ENCODE measurements at places on chromosomes 11 and 22.
A peak's percentile ranks its signal among the peaks of the same experiment; 100 is the strongest.

- no peak for DNase-seq
Observed at GRCh38 chr11:72493426-72494108, 59.2 kb upstream of the CLPB start.

GRCh38 chr22:47328550-47329243 is 566.2 kb downstream of the TBC1D22A start:
- peak; percentile 83 for DNase-seq

DNA sequence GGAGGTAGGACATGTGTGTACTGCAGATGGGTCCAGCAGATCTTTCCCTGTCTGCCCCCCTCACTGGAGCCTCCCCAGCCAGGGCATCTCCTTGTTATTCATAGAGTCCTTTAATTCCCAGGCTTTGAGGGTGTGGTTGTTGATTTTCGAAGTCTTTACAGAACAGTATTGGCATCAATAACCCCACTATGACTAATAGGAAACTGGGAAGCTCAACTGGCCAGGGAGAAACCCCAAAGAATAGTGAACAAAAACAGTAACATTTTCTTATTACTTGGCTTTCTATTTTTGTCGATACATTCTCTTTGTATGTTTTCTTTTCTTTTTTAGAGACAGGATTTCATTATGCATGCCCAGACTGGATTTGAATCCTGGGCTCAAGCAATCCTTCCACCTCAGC is 57.9 kb downstream of the NF2 start:
- DNase-seq = no peak

- no peak for DNase-seq
Observed at GRCh38 chr22:31449506-31449905, 40.1 kb downstream of the EIF4ENIF1 start.

DNA sequence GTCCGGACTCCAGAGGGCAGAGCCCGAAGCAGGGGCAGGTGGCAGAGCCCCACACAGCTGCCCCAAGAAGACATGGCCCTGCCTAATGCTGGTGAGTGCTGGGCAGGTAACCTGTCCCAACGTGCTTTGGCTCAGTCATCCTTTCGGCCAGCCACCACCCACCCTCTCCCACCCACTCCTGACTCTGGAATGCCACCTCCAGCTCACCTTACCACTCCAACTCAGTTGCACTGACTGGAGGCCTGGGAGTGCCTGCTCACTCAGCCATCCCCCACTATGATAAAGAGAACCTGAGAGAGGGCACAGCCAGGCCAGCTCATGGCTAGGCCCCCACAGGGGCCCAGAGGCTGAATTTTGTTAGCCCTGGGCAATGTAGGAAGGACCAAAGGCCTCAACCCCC is 53.8 kb upstream of the MPEG1 start:
- DNase-seq = no peak

DNA sequence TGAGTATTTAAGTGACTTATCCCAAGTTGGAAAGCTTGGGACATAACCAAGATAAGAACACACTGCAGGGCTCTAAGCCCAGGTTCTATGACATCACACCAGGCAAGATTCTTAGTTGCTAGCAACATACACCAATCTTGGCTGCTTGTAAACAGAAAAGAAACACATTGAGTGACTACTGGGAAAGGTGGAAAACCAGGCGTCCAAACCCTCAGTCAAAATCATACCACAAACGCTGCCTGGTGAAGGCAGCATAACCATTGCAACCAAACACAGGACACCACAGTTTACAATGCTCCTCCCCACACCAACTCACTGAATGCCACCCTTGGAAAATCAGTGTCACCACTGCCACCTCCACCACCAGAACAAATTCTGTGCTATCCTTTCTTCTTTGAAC is 379.9 kb downstream of the TTC28 start:
- no peak for DNase-seq

DNA sequence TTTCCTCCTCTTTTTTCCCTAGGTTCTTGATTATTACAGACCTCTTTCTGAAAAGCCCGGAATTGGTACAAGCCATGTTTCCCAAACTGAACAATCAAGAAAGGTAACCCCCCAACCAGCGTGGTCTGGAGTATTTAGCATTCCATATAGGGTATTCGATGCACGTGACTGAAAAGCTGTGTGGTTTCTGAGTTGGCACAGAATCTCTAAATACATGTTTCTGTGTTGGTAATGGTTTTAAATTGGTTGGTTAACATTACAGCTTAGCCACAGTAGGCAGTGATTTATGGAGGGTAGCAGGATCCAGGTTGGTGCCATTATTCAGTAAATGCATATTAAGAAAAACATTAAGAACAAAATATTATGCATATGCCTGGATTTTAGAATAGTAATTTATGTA is 46.8 kb downstream of the ATXN10 start:
- DNase-seq = no peak

DNA sequence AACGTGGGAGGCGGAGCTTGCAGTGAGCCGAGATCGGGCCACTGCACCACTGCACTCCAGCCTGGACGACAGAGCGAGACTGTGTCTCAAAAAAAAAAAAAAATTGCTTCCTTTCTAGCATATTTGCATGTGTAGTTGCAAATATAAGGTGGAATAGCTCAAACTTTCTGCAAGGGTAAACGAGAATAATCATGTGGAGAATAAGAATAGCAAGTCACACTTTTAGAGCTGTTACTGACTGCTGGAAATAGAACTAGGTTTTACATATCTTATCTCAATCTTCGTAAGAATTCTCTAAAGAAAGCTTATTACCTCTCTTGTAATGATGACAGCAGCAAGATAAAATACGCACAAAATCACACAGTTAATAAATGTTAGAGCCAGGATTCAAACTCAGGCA is 1.6 kb downstream of the L3MBTL2 start:
- no peak for DNase-seq

DNA sequence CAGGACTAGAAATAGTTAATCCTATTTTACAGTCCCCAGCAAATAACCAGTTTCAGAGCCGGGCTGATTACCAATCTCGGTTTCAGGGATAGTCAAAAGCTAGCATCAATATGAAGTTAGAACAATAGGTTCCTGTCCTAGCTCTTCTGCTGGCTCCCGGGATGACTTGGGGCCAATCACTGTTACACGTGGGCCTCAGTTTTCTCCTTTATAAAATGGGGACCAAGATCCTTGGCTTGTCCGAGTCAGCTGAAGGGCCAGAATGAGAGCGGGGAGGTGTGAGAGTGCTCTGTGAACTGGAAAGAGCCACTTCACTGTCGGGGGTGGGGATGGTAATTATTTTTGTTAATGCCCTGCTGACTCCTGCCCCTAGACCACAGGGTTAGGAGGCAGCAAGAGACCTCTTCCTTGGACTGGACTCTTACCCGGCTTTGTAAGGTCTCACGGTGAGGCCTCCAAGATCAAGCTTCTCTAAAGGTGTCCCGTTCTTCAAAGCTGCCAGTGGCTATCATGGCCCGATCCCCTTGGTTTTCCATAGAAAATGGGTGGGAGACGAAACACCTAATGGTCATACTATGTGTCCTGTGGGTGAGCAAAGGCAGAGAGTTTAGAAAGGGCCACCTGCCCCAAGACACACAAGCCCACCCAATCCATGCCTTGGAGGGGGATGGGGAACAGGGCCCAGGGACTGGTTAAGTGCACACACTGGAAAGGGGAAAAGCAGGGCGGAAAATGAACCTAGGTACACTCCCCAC is 1.4 kb downstream of the UCP2 start:
- DNase-seq = no peak

DNA sequence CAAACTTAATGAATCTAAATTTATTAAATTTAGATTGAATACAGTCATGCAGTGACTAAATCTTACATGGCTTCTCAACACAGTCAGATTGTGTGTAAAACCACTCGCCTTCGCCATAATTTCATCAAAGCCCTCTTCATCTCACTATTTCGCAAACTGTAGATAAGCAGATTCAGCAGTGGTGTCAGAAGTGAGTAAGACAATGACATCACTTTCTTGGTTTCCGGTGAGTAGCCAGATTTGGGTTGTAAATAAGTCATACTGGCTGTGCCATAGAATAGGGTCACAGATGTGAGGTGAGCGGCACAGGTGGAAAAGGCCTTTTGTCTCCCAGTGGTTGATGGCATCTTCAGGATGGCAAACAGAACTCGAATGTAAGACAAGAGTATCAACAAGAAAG is 3.4 kb downstream of the OR10A6 start:
- no peak for DNase-seq

GRCh38 chr11:113638376-113638775 is 67.7 kb downstream of the TMPRSS5 start:
- DNase-seq = no peak

DNA sequence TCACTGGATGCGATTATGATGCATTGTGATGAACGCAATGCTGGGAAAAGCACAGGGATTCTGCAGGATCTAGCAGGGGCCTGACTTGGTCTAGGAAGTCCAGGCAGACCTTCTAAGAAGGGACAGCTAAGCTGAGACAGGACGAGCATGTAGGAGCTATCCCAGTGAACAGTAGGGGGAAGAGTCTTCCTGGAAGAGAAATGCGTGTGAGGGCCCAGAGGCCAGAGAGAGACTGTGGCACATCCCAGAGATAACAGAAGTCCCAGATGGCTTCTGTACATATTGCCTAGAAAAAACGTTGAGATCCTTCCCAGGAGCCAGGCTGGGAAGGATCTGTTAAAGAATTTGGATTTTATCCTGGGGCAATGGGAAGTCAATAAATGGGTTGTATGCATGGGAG is 24.6 kb downstream of the RCN1 start:
- no peak for DNase-seq

DNA sequence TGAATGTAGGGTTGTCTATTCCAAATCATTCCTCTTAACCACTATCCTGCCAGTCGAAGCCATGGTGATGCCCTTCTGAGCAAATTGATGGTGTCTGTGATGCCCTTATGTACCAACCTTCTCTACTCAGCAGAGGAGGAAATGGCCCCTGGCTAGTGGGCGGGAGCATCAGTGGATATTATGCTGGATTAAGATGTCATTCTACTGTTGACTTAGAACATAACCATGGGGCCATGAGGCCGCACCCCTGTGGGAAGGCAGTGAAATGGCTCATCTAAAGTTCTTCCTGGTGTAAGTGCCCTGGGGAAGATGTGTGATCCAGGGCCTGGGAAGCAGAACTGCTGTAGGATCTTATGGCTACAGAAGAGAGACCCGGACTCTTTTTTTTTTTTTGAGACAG is 20.7 kb upstream of the P2RY2 start:
- DNase-seq = no peak

DNA sequence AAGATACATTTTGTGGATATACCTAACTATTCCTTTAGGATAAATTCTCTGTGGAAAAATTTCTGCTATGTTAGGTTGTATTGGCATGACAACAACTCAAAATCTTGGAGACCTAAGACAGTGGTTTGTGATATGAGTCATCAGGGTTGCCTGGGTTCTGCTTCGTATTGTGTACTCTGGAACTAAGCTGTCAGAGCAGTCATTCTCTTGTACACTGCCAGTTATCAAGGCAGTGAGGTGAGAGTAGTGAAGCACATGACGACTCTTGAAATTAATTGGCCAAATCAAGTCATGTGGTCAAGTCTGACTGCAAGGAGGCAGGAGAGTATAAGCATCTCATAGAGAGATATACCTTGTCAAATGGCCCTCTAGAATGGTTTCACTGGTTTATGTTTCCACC is 104.4 kb downstream of the FANCF start:
- no peak for DNase-seq

DNA sequence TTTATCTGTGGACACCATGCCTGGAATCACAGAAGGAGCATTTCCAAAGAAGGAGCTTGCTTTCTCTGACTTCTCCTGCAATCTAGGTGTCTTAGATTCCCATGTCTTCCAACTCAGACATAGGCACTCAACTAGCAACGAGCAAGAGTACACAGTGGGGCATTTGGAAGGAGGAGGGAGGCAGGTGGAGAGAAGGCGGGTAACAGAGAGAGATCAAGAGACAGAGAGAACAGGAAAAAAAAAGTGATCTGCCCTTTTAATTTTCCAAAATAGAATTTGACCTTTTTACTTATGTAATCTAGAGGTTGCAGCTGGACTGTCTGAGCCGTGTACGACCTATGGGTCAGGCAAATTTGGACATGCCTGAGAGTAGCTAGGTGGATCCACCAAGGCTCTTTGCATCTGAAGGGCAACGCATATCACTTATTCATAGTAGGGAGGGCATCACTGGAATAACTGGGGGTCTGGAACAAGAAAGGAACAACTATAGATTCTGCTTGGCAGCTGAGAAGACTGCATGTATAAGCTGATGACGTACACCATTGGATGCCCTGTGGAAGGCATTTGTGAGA is 37.3 kb upstream of the POGLUT3 start:
- DNase-seq = no peak

GRCh38 chr11:729492-730074 is 17.7 kb upstream of the TALDO1 start:
- DNase-seq = no peak

DNA sequence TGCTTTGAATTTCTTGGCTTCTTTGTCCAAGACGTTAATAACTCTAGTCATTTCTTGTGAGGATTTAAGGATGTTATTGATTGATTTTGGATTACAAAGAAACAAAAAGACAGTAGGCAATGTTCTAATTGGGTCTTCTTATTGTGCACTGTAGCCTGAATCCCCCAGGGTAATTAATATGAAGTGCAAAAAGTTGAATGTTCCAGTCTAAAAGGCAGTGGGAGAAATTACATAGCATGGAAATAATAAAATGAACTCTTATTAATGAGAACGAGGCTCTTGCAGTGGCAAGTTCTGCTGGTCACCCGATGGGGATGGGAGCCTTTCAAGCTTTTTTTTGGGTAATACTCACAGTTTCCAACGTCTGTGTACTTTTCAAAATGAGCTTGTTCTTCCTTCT is 45.6 kb downstream of the UBASH3B start:
- no peak for DNase-seq

DNA sequence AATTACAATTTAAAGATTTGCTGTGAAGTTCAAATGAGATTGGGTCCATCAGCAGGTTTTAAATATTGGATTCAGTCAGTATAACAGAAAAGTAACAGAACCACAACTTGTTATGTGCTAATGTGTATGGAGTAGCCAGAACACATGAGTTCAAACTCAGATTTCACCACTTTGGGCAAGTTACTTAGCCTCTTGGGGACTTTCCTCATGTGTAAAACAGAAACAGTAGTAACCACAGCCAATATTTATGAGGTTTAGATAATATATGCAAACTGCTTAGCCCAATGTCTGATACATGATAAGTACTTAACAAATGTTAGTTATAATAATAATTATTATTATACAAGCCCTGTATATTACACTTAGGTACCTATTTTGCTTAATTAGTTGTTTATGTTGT is 21.8 kb upstream of the SLC5A12 start:
- DNase-seq = no peak

- no peak for DNase-seq
Observed at GRCh38 chr22:42725606-42726355, 5.1 kb upstream of the A4GALT start.

DNA sequence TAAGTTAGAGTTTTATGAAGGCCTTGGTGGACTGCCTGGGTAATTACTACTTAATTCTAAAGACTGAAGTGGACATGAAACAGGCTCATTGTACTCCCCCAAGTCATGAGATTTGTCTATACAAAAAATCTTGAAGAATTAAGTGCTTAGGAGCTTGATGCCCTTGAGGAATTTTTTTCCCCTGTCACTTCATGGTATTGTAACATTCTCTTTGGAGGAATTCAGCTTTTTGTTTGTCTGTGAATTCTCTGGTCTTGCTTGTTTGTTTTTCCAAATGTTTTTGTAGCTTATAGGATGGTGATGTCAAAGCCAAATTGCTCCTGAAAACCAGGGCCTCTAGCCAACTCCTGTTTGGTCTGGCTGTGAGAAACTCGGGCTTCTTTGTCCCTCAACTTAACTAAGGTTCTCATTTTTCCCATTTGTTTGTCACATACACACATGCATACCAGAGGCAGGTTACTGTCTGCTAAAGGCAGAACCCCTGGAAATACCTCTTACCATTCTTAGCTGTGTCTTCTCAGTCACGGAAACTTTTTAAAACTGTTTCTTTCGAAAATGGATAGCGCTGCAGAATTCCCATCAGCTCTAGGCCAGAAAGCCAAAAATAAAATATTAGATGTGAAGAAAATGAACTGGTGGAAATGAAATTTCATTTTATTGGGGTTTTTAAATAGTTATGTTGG is 66.9 kb downstream of the AMOTL1 start:
- DNase-seq = no peak
